ENCODE measurements at places on chromosomes 3 and 15. TPM values are rescaled to one million over a fixed set of nuclear protein-coding genes. Genes with fewer than 3 reads are reported as not detected.

DNA sequence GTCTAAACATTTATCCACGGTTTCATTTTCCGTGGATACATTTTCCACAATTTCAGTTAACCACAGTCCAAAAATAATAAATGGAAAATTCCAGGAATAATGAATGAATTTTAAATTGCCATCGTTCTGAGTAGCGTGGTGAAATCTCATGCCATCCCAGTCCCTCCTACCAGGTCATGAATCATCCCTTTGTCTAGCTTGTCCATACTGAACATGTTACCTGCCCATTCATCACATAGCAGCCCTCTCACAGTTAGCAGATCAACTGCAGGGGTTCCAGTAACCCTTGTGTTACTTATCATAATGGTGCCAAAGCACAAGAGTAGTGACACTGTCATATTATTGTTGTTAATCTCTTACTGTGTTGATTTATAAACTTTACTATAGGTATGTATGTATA, 124.5 kb downstream of the GSK3B start:
- H3K27ac ChIP-seq: no peak overlapping the region
- DNase-seq: no peak
- H3K4me1 ChIP-seq: no peaks in the 10 kb centered on the region
- no peaks in the 10 kb centered on the region for H3K27me3 ChIP-seq

DNA sequence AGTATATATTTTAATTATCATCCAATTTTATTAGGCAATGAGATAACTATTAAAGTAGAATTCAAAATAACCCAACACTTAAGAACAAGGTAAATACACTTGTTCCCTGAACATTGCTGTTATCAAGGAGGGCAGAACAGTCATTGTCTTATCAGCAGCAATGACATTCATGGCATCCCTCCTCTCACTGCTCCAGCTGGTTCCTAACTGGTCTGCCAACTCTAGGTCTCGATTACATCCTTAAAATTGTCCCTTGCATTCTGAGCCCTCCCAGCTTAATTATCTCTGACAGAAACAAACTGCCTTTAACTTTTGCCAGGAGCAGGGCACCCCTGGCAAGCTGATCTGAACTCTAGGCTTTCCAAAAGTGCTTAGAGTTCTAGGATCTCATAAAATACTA, 14.0 kb upstream of the DYNC1LI1 start:
- H3K36me3 ChIP-seq: no peaks in the 10 kb centered on the region
- H3K27me3 ChIP-seq: no peaks in the 10 kb centered on the region
- H3K4me1 ChIP-seq: peaks cover 5% of the 10 kb centered on the region
- DNase-seq: no peak
- no peak overlapping the region for H3K4me3 ChIP-seq

GRCh38 chr15:57792724-57793449, 86.4 kb downstream of the POLR2M start:
- H3K27ac ChIP-seq: no peak overlapping the region
- no peak overlapping the region for H3K4me3 ChIP-seq
- no peaks in the 10 kb centered on the region for H3K36me3 ChIP-seq

The NANOGP8 gene
- total RNA-seq: not detected

DNA sequence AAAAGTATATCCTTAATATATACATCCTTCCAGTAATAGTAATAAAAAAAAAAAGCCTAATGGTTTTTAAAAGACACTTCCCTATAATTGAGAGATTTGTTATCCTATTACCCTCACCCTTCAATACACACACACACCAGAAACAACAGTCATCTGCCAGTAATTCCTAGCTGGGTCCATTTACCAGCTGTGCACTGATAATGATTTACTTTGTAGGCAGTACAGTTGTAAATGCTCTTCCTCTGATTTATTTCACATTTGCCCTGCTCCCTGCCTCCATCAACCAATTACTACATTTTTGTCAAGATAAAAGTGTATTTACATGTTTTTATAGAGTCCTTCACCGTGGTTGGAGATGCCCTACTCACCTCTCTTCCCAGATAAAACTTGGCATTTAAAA, 12.4 kb downstream of the TPM1 start:
- peaks cover 71% of the 10 kb centered on the region for H3K36me3 ChIP-seq
- H3K4me1 ChIP-seq: peaks cover 65% of the 10 kb centered on the region
- peak overlapping the region; percentile 71 for H3K27ac ChIP-seq

The LOXL1 gene
- 534 TPM for total RNA-seq

DNA sequence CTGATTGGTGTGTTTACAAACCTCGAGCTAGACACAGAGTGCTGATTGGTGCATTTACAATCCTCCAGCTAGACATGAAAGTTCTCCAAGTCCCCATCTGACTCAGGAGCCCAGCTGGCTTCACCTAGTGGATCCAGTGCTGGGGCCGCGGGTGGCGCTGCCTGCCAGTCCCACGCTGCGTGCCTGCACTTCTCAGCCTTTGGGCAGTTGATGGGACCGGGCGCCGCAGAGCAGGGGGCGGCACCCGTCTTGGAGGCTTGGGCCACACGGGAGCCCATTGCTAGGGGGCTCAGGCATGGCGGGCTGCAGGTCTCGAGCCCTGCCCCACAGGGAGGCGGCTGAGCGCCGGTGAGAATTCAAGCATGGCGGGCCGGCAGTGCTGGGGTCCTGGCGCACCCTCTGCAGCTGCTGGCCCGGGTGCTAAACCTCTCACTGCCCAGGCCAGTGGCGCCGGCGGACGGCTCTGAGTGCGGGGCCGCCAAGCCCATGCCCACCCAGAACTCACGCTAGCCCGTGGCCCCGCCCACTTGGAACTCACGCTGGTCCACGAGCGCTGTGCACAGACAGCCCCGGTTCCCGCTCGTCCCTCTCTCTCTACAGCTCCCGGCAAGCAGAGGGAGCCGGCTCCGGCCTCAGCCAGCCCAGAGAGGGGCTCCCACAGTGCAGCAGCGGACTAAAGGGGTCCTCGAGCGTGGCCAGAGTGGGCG, 6.6 kb upstream of the TBL1XR1 start:
- H3K27ac ChIP-seq: no peak overlapping the region
- H3K4me1 ChIP-seq: no peaks in the 10 kb centered on the region
- DNase-seq: no peak
- H3K27me3 ChIP-seq: no peaks in the 10 kb centered on the region
